Suppressor macrophage treated with lipopolysaccharide for 4 hours (primary cell): ENCODE measurements at places on chromosomes 5 and 9.
A peak's percentile ranks its signal among the peaks of the same experiment; 100 is the strongest.

DNA sequence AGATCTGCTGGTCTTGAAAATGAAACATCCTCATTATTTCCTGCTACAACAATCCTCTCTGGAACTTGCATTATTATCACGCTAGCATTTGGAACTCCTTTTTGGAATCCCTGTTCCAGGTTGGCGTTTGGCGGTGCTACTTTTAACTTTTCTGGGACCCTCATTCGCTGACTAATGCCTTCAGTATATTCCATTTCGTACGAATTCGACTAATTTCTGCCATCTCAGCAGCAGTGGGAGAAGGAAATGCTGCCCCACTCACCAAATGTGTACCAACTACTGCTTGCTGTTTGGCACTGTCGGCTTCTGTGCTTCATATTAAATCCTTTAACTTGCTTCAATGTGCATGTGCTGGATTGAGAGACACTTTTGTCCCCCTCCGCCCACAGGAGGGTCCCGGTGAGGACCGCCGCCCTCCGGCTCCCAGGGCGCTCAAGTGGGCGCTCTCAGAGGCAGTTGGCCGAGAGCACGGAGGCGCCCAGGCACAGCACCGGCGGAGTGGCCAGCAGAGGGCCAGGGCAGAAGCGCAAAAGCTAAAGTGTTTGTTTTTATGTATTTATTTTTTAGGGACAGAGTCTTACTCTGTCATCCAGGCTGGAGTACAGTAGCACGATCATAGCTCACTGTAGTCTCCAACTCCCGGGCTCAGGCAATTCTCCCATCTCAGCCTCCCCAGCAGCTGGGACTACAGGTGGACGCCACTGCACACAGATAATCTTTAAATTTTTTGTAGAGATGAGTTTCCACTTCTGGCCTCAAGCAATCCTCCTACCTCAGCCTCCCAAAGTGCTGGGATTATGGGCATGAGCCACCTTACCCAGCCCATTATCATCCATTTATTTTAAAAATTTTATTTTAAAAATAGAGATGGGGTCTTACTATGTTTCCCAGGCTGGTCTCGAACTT lies 11.9 kb downstream of the PDE6A start:
- no peak for DNase-seq

DNA sequence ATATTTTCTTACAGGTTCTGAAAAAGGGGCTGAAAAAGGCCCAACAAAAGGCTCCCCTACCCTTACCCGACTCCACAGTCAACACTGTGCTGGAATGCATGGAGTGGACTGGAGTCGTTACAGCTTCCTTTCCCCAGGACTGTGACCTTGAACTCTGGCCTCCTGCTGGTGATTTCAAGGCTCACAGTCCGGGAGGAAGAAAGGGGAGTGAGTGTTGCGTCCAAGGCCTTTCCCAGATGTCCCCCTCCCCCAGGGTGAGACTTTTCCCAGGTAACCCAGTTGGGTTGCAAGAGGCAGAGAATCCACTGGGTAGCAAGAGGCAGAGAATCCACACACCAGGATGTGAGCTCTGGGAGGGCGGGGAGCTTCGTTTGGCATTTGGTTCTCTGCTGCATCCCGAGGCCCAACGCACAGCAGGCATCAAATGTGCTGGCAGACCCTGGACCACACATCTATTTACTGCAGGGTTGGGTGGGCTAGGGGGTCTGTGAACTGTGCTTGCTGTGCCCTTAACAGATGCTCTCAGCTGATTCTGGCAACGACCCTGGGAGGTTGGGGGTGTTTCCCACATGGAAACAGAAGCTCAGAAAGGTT lies 37.5 kb downstream of the FABP6 start:
- no peak for DNase-seq

- no peak for DNase-seq
Measured at GRCh38 chr9:29625292-29625731, 2052.0 kb upstream of the C9orf72 start.

DNA sequence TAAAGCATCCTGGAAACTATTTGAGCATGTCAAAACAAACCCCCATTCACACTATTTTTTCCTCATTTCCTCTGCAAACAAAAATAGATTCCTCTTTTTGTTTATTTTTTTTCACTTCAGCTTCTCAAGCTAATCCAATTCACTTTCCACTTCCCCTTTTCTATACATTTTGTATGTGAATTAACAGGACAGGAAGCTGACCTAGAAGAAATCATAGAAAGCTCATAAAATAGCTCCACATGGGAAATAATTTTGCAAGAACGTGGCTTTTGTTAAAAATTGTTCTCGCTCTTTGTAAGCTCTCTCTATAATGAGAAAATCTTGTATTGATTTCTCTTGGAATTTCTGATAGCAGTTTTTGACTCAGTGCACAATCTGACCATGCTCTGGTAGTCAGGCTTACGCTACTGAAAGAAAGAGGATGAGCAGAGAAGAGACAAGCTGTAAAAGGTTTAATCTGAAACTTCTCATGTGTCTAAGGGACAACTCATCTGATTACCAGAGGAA lies 215.8 kb downstream of the ADAMTS12 start:
- peak; percentile 45 for DNase-seq

GRCh38 chr5:10518347-10518746 lies 45.5 kb upstream of the ANKRD33B start:
- DNase-seq, result no peak

- DNase-seq, result no peak
Measured at GRCh38 chr9:92563116-92564100, 27.6 kb upstream of the ECM2 start.

DNA sequence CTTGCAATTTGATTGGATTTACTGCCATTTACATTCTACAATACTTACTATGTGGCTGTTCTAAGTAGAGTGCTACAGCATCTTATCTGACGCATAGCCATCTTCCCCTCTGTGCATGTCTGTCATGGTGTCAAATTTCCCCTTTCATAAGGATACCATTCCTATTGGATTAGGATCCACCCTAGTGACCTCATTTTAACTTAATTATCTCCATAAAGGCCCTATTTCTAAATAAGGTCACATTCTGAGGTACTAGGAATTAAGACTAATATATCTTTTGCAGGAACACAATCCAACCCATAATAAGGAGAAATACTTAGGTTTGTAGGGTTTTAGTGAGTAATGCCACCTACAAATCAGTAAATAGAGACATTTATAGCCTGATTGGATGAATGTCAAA lies 268.0 kb downstream of the ADAMTSL1 start:
- no peak for DNase-seq

GRCh38 chr5:68130253-68130652 lies 85.3 kb upstream of the PIK3R1 start:
- DNase-seq, result no peak

DNA sequence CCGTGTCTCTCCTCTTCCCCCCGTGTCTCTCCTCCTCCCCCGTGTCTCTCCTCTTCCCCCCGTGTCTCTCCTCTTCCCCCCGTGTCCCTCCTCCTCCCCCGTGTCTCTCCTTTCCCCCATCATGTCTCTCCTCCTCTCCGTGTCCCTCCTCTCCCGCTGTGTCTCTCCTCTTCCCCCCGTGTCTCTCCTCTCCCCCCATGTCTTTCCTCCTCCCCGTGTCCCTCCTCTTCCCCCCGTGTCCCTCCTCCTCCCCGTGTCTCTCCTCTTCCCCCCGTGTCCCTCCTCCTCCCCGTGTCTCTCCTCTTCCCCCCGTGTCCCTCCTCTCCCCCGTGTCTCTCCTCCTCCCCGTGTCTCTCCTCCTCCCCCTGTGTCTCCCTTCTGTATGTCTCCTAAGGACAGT lies 12.8 kb upstream of the RNU6ATAC start:
- no peak for DNase-seq

GRCh38 chr9:75593920-75594319 lies 296.6 kb upstream of the PCSK5 start:
- no peak for DNase-seq

DNA sequence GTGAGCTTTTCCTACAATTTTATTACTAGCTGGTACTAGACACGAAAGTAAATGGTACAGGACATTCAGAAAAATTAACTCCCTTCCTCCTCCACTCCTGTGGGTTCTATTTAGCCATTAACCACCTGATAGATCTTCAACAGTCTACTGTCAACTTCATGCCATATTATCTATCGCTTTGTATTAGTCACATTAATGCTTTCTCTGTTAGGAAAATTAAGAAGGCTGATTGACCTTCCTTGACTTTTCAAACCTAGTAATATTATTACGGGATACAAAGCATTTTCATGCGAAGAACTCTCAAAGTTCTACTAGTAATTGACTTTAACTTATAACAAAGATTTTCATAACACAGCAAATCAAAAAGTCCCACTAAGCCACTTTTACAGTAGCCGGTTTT lies 1.2 kb downstream of the TEX10 start:
- DNase-seq, result no peak

GRCh38 chr9:94837404-94837803 lies 110.9 kb downstream of the AOPEP start:
- no peak for DNase-seq

DNA sequence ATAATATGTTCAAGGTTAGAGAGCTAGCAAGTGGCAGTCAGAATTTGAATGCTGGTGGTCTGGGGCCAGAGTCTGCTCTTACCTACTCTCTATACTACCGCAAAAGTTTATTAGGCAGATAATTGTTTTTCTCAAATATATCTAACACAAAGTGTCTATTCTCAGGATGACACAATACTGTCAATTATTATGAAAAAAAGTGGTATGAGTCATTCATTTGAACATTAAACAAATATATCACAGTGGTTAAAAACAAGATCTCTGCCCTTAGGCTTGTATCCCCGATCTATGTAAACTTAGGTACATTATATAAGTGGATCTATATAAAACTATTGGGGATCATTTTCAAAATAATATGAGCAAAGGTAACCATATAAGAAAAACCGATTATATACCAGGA lies 354.9 kb downstream of the CETN3 start:
- no peak for DNase-seq

DNA sequence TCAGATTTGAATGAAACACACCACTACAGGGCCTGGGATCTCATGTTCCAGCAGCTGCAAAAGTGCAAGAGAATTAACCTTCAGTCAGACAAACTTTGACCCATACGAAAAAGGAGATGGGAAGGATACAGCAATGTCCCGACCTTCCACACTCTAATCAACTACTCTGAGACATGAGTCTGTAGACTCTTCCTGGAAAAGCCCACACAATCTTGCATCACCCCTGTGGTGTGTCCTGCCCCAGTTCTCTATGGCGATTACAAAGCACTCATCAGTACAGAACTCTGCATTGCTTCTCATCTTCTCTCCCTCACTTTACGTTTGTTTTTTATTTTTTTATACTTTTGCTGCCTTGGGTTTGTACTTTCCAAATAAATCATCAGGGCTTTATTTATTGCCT lies 241.0 kb upstream of the KIF2A start:
- DNase-seq, result no peak

DNA sequence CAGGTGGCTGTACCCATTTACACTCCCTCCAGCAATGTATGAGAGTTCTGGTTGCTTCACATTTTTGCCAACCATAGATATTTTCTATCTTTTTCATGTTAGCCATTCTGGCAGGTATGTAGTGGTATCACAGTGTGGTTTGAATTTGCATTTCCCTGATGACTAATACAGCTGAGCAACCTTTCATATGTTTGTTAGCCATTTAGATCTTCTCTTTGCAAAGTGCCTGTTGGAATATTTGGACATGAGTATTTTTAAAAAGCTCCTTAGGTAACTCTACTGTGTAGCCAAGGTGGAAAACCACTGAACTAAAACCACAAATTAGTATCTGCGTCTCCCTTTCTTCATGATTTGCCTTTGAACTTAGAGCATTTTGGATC lies 31.9 kb downstream of the IRF1 start:
- no peak for DNase-seq

- no peak for DNase-seq
Measured at GRCh38 chr5:143019157-143019556, 249.0 kb downstream of the ARHGAP26 start.

GRCh38 chr9:121451586-121451985 lies 48.1 kb downstream of the GGTA1 start:
- DNase-seq, result no peak

GRCh38 chr9:90569511-90569910 lies 73.1 kb downstream of the DIRAS2 start:
- DNase-seq, result peak; percentile 25

- DNase-seq, result peak; percentile 35
Measured at GRCh38 chr5:122944051-122944450, 92.5 kb downstream of the PPIC start.

DNA sequence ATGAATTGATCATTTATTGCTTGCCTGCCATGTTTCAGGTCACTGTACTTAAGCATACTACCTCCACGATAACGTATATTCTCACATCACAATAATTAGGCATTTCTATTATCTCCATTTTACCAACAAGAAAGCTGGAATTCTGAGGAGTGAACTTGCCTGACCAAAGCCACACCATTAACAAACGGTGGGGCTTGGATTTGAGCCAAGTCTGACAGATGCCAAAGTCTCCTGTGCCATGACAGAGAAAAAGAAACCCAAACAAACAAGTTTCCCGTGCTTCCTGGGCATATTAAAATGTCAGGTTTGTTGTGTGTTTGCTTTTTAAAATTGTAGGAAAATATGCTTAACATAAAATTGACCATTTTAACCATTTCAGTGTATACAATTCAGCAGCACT lies 40.8 kb upstream of the KCNV2 start:
- DNase-seq, result no peak

GRCh38 chr9:89366711-89367110 lies 48.4 kb downstream of the SECISBP2 start:
- DNase-seq, result no peak

GRCh38 chr9:72858089-72858912 lies 94.6 kb downstream of the ALDH1A1 start:
- DNase-seq, result peak; percentile 15

DNA sequence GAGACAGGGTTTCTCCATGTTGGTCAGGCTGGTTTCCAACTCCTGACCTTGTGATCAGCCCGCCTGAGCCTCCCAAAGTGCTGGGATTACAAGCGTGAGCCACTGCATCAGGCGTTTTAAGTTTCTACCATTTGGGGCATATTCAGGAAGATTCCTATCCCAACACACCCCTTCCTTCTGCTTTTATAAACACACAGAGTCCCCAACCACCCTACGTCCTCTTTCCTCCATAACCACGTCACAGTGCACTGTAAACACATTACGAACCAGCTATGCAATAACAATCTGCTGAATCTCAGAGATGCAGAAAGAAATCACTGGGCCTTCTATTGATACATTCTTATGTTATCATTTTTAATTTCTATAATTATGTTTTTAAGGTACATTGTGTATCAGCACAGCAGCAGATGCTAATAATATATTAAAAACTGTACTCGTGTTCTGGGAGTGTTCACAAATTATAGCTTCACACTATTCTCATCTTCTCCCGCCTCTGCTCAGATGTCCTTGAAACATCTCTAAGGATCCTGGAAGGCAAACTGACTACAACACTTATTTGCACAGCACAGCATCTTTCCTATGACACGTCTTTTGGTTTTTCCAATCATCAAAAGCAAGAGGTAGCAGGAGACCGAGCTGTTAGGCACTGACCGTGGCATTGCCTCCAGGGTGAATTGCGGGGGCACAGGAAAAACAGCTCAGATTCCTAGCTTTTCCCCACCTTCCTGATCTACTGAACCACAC lies 60.2 kb downstream of the KCNIP1 start:
- DNase-seq, result peak; percentile 40

- no peak for DNase-seq
Measured at GRCh38 chr5:62341783-62342475, 35.9 kb downstream of the KIF2A start.

GRCh38 chr5:177335701-177336065 lies 15.8 kb downstream of the LMAN2 start:
- no peak for DNase-seq

- DNase-seq, result no peak
Measured at GRCh38 chr9:79026316-79026715, 545.4 kb upstream of the TLE4 start.
